ENCODE measurements at places on chromosomes 4 and X.

DNA sequence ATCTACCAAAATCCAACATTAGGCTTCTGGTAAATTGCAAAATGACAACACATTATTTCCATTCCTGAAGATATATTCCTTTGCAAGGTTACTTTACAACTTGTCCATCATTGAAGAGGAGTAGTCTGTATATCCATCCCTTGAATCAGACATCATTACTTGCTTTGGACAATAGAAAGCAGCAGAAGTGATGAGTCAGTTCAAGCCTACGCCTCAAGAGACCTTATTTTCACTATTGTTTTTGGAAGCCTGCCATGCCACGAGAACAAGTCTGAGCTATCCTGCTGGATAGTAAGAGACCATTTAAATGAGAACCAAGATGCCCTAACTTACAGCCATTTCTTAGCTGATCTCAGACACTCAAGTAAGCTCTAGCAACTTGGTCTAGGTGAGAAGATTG is 246.0 kb upstream of the HHIP start:
- no peak for DNase-seq

DNA sequence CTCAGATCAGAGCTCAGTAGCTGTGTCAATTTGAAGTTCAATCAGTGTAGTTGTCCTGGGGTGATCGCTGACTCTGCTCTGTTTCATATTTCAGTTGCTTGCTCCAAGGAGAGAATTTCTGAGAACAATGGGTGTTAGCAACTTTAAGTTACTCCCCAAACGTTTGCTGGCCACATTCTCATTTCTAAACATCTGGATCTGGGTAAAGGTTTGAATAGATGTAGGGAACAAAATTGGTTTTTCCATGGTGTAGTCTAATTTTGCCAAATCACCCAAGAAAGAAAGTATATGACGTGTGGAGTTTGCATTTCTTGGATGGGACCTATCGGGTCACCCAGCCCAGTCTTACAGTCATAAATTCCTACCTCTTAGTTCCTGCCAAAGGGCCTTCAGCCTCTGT is 103.7 kb downstream of the AKAP4 start:
- no peak for DNase-seq

- DNase-seq = no peak
Observed at GRCh38 chrX:69504626-69505612, 793 bp downstream of the NALF2 start.

- no peak for DNase-seq
Observed at GRCh38 chr4:94892051-94892450, 134.3 kb downstream of the BMPR1B start.

DNA sequence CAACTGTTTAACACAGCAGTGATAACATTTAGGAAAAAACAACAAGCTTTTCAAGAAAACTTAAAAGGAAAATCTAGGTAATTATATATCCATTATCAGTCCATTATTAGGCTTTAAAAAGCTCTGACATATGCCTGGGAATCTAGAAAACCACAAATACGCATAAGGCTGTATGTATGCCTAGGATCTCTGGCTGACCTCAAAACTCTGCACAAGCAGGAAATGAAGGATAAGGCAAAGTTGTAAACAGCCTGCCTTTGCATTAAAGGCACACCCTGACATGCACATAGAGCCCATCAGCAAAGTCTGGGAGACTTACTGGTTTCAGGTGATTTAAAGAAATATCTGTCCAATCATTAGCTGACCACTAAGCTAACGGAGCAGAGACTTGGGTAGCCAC is 14.0 kb downstream of the TIMP1 start:
- DNase-seq = no peak

DNA sequence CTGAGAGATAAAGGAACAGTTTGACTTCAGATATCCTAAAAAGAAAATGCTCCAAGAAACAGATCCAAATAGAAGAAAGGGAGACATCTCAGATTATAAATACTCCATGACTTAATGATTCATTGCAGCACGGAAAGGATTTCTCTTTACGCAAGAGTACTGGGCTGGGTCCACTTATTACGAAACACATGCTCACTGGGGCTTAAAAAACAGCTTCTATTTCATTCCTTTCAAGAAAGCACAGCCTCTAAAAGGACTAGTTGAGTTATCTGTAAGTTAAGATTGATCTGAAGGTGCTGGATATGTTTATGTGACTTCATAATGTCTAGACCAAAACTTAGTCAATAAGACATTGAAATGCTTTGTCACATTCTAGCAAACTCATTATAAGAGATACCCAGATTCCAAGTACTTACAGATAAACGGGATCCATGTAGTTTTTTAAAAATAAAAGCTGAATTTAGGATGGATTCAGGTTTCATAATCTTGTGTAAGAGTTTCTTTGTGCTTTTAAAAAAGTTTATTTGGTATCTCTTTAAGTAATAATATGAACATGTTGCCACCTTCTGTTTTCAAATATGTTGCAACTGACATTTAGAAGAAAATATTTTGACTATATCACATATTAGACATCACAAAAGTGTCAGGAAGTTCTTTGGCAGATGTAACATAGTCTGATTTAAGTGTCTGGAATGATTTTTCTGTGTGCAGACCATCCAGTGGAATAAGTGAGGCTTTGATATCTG is 109.5 kb upstream of the MYOZ2 start:
- no peak for DNase-seq

DNA sequence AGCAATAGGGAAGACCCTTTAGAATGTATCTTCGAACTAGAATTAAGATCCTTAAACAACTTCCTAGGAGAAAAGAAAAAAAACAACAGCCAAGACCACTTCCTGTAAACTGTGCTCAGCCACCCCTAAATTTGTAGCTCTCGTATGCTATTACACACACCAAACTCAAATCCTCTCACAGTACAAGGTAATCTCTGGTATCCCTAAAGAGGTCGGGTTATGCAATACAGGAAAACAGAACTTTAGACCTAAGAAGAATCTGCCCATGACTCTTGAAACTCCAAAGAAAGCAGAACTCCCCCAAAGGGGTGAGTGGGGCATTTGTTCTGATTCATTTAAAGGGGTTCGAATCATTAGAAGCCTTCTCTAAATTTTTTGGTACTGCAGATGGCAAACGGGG is 170.9 kb upstream of the CASK start:
- no peak for DNase-seq

GRCh38 chrX:372856-373640 is 13.7 kb downstream of the PPP2R3B start:
- no peak for DNase-seq

DNA sequence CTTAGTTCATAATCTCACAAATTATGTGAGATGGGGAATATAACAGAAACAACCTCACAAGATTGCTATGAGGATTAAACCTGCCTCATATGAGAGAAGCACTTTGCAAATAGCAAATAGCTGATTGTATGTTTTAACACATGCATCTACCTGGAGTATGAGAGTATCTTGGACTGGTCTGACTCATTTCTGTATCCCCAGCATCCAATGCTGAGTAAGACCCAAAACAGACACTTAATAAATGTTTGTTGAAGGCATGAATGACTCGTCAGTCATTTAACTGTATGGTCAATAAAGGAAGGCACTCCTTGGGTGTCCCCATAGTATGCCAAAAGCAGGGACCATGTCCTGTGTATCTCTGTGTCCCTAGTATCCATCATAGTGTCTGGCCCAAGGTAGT is 350.9 kb upstream of the F9 start:
- DNase-seq = no peak

Data from stimulated activated CD8-positive, alpha-beta memory T cell treated with anti-CD3 and anti-CD28 coated beads, Interleukin-4, amount 100 ng/mL, for 24 hours (primary cell).